PC-3 (cell line): ENCODE measurements at places on chromosomes 13 and 19.

- no peak for DNase-seq
These were observed 362 bp downstream of the ZNF557 start for GRCh38 chr19:7069904-7070226.

DNA sequence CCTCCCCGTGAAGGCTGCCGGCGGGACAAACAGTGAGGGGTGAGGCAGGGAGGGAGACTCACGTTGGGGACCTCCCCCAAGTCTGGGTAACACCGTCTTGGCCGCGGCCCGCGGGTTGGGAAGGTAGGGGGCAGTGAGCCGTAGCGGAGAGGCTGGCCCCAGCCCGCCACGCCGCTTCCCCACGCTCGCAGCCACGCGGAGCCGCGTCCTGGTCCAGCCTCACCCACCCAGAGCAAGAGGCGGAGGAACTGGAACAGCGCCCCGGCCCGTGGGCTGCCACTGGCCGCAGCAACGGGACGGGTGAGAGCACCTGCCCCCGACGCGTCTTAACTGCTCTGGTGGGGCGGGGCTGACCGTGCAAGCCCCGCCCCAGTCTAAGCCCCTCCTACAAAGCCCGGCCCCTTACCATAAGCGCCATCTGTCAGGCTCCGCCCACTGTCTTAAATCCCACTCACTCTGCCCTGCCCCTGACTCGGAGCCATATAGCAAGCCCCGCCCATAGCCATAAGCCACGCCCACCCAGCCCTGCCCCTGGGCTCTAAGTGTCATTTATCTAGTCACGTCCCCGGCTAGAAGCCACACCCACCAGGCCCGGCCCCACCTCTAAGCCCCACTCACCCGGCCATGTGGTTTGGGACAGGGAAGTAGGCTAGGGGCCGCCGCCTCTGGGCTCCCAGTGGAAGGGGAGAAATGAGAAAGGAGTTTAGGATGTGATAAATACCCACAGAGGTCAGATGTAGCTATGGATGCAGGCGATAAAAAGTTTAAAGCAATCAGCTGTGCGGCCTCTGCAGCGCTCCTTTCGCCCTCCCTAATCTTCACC lies 2.1 kb upstream of the CCL25 start:
- DNase-seq: peak; percentile 88

- no peak for DNase-seq
These were observed 4.8 kb downstream of the ZNF439 start for GRCh38 chr19:11853358-11853757.

- DNase-seq: no peak
These were observed 8.4 kb downstream of the NPHS1 start for GRCh38 chr19:35843676-35844481.

DNA sequence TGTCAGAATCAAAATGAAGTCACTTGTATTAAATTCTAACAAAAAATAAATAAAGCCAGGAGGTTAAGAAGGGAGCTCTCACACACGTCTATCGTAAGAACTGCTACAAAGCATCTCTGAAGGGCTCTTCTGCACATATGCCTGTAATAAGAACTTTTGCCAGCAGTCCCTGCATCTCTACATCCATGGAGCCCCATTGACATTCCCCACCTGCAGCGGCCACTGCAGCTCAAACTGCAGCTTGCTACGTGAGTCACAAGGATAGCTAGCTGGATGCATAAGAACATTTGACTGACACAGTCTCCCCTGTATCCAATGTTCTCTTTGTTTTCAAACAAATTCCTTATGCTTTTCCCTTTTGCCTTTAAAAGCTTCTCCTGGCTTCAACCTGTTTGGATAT lies 68.3 kb downstream of the DNAJC3 start:
- DNase-seq: no peak

DNA sequence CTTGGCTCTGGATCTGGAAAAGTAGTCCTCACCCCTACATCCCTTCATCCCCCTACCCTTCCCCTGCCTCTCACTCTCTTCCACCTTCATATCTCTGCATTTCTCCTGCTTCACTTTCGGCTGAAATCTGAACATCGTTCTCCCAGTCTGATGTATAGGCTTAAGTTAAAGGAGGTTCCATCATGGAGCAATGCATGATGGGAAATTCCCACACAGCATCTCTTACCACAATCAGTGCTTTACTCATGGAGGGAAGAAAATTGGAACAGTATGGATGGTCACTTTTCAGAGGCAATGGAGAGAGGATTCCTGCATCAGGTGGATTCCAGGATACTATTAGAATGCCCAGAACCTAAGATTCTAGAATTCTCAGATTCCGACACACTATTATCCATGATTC lies 6.1 kb upstream of the KLK8 start:
- DNase-seq: no peak

DNA sequence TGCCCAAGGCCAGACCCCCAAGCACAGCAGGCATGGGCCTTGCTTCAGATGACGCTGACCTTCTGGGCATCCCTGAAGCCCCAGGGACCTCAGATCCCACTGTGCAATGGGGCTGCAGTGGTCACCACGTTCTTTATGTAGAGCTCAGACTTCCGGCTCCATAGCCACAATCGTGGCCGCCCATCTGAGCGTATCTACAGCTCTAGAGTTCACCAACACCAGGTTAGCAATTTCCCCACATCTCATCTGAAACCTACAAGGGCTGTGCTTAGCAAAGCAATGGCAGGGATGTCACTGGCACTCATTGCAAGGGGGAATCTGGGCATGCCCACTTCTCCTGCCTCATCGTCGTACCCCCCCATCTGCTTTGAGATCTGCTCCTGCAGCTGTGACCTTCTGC lies 384.4 kb upstream of the TSHZ3 start:
- DNase-seq: no peak

- no peak for DNase-seq
These were observed 5.5 kb upstream of the ZNF428 start for GRCh38 chr19:43624933-43625332.

DNA sequence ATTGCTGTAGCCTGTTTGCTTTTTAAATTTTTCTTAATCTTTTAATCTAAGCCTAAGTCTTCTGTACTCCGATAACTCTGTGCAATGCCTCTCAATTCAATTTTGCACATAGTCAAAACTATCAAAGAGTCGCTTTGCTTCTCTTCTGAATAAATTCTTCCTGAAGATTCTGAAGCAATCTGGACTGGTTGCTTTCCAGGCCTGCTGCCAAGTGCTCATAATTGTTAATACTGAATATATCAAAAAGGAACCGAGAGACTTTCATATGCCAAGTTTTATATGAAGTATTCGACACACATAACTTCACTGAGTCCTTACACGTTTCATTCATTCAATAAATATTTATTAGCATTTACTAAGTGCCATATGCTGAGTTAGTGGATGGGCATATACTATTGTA lies 91.3 kb downstream of the EDNRB start:
- no peak for DNase-seq

DNA sequence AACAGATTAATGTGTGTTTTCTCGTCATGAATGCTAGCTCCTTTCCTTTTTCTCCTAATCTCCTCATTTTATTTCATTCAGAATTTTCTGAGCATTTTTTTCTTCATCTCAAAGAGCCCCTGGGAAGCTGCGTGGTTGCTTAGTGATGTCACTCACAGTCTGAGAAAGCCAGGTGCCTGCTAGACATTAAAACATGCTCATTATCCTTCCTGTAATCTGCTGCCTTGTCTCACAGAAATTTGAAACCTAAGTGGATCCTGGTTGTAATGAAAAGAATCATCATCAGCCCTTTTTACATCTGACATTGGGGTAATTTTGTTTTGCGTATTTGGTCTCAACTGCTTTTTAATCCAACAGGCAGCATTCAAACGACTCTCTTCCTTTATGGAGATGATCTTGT lies 108.2 kb upstream of the RNF113B start:
- DNase-seq: no peak

- DNase-seq: no peak
These were observed 537.6 kb downstream of the EFNB2 start for GRCh38 chr13:105997581-105998550.

DNA sequence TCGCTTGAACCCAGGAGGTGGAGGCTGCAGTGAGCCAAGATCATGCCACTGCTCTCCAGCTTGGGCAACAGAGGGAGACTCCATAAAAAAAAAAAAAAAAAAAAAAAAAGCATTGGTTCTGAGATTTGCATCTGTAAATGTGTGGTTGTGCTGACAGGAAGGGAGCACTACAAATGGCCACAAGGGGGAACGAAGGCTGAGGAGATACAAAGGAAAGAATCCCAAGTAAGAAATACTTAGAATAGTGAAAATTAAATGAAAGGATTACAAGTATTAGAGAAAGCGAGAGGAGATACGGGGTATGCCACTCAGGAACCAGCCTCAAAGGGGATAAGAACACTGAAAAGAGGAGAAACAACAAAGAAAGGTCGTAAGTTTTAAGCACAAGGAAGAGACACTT lies 284.9 kb downstream of the KLF12 start:
- peak; percentile 33 for DNase-seq

DNA sequence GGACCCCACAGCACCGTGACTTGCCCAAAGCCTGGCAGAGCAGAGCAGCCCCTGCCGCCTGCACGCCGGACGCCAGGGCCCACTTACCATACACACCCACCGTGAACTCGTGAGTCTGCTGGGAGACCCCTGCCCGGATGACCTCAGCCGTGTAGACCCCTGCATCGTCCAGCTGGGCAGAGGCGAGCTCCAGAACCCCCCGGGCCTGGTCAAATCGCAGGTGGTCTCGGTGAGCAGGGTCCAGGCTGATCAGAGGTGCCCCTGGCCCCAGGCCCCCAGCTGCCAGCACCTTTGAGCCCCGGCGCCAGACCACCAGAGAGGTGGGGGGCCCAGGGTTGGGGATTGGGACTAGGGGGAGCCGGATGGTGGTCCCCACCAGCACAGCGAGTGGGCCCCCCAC lies 873 bp downstream of the VSIG10L start:
- DNase-seq: no peak

DNA sequence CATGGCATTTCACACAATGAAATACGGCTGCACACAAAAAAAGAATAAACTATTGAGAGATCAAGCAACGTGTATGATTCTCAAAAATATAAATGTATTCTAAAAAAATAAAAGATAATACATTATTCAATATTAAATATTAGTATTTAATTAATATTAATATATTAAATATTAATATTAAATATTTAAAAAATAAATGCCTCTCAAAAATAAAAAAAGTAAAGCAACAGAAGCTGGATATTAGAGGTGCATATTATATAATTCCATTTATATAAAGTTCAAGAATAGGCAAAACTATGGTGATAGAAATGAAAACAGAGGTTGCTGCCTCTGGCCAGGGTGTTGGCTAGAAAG lies 57.1 kb downstream of the GADD45B start:
- DNase-seq: no peak

DNA sequence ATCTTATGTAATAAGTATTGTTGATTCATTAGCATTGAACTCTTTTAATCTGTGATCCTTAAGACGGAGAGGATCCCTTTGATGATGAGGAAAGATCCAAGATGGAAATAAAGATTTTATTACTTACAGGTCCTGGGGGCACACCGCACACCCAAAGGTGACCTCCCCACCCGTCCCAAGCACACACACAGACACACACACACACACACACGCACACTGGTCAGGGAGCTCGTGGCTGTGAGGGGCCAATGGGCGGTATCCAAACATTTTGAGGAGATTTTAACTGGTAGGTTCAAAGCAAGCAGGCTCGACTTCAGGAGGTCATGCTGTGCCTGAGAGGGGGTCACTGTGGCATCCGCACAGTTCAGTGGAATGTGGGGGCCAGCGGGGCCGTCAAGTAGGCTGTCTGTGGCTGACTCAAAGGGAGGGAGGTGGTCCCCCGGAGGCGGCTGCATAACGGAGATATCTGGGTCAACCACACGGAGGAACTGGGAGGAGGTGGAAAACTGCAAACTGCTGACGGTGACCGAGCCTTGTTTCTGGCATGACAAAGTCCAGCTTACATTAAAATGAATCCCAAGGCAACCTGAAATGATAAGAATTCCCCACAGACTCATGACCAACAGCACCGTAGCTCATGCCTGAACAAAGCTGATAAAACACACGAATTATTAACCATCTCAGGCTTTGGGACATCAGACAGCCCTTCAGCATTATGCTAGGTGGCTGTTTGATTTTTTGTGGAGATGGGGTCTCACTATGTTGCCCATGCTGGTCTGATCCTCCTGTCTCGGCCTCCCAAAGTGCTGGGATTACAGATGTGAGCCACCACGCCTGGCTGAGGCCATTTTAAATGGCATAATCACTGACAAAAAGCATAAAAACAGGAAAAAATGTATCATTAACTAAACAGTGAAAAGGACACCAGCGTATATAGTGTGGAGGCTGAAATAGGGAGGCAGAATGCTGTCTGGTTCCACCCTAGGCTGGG lies 20.9 kb upstream of the SIGLEC11 start:
- DNase-seq: no peak

DNA sequence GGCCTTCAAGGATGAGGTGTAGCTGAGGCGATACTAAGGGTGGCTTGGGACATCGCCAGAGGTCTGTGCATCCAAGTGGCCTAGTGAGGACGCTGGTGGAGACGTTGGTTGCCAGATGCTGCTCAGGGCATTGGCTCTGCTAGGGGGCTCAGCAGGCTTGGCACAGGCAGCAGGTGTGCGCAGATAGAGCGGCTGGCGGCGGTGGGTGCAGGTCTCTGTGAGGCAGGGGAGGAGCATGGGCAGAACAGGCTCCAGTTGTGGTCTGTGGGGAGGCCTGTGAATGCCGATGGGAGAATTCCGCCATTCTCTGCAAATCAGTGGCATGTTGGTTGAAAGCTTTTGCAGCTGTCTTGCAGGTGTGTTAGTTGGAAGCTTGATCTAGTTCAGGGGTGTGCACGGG lies 21.2 kb downstream of the PRAM1 start:
- DNase-seq: no peak

DNA sequence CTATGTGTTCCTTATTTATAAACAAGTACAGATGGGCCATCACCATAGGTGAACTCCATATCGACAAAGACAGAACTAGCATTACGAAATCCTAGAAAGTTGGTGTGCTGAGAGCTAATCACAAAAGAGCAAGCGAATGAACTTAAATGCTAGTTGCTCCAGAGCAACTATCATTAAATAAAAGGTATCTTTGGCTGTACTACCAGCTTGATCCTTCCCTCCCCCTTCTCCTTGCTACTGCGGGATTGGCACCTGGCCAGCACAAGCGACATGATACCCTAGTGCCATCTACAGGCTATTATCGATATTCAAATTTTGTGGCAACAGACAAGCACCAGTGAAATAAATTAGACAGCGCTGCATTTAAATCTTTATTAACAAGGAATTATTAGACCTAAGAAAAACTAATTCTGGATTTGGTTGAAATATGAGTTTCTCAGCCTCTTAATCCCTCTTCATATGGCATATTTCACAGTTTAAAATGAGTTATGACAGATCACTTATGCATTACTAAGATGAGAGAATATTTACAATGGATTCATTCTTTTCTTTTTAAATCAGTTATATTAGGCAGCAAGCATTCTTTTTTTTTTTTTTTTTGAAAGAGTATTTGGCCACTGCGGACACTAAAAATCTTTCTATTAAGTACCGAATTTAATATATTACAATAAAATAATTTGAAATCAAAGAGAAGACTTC lies 5.8 kb downstream of the PCDH9 start:
- peak; percentile 69 for DNase-seq

DNA sequence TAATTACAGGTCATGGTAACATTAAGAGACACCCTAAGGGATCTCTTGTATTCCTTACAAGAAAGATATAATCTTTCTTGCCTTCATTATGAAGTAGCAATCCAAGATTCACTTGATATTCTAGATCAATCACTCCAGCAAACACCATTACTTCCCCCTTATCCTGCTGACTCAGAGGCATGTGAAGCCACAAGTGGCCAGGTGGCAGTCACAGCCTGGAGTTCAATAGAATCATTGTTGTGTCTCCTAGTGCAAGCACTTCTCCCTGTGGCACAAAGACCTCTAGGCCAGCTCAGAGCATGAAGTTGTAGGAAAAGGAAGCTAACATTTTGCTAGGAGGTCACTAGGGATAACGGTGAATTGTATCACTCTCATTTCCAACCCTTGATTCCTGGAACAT lies 864.3 kb upstream of the ATXN8OS start:
- DNase-seq: peak; percentile 5

- DNase-seq: peak; percentile 94
These were observed 18.2 kb upstream of the ZNF543 start for GRCh38 chr19:57302020-57302465.
